ENCODE measurements at places on chromosomes 7 and 10.
A peak's percentile ranks its signal among the peaks of the same experiment; 100 is the strongest.

DNA sequence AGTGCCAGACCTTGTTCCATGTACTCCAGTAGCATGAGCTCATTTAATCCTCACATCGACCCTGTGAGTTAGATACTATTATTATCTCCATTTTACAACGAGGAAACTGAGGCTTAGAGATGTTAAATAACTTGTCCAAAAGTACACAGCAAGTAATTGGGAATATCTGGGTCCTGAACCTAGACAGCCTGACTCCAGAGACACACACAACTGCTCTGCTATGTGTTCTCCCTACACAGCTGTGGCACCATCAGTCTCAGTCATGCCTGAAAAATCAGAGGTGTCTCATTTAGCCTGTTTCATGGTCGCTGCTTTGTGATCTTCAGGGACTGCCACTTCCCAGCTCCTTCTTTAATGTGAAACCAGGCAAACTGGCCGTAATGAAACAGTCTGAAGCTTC, 56.5 kb downstream of the COL1A2 start:
- DNase-seq, result no peak

GRCh38 chr7:75808106-75808505, 5.5 kb downstream of the CCL24 start:
- DNase-seq, result no peak

DNA sequence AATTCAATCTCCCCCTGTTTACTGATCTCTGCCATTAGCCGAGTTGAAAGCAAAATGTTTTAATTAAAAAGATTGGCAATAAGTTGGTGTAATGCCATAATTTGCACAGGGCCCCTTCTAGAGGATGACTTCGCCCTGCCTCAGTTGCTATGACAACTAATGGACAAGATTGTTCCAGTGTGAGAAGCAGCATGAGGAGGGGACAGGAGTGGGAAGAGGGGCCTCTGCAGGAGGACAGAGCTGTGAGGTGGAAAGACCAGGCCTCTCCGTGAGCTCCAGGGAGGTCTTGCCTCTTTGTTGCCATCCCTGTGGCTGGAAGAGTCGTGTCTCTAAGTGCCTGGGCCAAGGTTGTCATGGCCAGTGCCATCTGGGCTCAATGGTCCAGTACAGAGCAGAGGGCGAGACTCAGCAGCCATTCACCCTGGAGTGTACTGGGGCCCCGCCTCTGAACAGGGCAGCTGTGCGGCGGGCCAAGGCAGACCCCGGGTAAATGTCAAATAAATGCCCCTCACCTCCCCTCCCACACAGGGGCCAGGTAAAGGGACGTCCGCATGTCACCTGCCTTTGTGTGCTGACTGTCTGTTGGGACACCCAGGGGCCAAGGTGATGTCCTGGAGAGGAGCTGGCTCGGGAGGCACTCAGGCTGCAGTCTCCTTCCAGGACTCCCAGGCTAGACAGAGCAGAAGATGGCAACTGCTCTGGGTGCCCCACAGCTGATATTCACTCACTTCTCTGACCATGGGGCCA, 97.0 kb upstream of the RET start:
- no peak for DNase-seq

GRCh38 chr10:9860045-9860444, 1157.6 kb upstream of the CELF2 start:
- DNase-seq, result no peak

GRCh38 chr7:22879280-22879679, 56.6 kb upstream of the TOMM7 start:
- no peak for DNase-seq

DNA sequence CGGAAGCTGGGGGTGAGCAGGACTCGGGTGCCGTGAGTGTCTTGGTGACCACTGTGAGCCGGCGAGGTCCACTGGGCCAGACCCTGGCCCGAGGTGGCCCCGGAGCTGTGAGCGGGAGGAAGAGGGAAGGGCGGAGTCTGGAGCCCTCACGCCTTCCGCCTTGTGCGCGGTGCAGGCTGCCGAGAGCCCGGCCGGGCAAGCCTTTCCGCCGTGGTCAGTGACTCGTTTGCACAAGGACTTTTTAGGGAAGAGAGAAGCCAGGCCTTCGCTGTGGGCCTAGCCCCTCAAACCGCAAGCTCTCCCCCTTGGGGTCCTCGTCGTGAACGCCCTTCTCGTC, 40.9 kb upstream of the ZNF32 start:
- peak; percentile 35 for DNase-seq

GRCh38 chr7:83072576-83073517, 89.8 kb downstream of the PCLO start:
- DNase-seq, result no peak

DNA sequence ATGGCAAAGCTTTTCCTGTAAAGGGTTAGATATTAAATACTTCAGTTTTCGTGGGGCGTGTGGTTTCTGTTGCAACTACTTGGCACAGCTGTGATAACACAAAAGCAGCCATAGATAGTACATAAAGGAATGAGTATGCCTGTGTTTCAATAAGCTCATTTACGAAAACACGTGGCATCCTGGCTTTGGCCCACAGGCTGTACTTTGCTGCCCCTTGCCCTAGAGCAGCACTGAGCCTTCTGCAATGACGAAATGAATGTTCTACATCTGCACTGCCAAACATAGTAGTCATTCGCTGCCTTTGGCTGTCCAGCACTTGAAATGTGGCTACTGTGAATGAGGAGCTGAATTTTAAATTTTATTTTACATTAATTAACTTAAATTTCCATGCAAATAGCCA, 376.2 kb upstream of the TPK1 start:
- no peak for DNase-seq

- no peak for DNase-seq
Measured at GRCh38 chr7:128172963-128173362, 68.1 kb upstream of the LEP start.

DNA sequence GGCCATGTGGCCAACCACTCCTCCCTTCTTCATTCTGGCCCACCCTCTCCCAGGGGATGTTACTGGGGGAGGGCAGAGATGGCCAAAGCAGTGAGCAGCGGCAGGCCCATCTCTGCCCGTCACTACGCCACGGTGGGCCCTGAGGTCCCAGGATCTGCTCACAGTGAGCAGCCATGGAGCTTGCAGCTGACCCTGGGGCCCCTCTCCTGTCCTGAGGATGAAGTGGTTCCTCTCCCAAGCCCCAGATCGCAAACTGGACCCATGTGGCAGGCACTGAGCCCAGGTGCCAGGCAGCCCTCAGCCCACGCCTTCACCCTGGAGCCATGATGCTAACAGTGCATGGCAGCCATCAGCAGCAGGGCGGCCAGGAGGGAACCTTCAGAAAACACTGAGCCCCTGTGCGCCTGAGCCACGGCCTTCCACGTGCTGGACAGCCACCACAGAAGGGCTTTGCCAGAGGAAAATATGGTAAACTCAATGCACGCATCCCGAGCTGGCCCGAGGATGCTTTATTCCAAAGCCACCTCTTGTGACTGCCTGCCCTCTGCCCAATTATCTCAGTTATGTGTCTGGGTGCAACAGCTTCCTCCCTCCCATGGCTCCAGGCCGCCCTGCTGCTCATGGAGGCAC, 485.7 kb downstream of the PTPRN2 start:
- DNase-seq, result no peak

DNA sequence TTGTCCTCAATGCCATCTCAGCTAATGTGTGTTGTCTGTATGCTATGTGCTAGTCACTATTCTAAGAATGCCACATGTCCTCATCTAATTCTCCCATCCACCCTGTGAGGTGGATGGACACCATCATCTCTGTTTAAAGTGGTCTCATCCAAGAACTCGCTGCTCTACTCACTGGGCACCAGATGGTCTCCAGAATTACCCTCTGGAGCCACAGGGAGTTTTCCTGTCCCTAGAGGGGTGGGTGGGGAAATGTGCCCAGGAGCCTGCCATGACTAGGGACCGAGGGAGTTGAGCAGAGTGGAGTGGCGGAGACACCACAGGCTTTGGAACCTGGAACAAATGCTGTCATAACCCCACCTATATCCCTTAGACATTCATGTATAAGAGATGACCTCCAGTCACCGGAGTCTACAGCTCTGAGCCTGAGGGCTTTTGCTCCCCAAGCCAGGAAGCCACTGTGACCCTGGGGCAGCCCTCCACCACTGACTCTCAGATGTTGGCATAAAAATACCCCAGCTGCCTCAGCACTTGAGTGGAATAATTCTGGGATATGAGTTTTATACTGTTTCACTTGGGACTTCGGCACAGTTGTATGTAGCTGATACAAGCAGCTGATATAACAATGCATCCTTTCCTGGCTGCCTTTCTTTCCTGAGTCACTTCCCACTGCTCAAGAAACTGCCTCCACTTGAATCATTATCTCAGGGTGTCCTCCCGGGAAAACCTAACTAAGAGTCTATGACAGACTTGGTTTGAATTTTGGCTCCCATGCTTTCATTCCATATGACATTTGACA, 61.5 kb upstream of the RAPGEF5 start:
- DNase-seq, result no peak

- DNase-seq, result no peak
Measured at GRCh38 chr7:66583490-66584110, 45.1 kb upstream of the KCTD7 start.

DNA sequence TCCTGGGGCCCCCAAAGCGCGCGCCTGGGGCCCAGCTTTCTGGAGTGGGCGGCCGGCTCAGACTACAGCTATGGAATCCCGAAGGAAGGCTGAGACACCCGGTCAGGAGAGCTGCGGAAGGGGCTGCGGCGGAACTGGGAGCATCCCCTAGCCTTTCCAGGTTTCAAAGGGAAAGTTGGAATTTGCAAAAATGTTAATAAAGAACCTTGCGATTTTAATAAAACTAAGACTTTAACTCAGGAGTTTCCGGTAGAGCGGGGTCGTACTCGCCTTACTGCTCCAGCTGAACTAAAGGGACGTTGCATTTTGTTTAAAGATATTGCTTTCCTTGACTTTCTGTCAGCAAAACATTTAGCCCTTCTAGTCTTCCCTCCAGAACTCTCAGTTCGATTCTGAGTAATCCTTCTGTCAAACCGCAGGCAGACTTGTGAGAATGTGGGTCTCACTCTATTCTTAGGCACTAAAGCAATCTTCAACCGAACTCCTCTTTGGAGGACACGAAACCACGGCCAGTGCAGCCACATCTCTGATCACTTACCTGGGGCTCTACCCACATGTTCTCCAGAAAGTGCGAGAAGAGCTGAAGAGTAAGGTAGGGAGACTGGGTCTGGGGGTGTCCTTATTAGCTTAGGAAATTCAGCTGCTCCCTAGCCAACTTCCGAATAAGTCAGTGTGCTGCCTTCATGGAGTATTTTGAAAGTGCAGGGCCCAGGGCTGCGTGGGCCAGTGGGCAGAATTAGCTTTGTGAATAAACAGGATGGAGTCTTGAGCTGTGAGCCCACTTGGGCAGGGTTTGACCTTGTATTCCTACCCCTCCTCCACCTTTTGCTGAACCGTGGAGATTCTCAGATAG, 1.9 kb downstream of the CYP26A1 start:
- no peak for DNase-seq

- no peak for DNase-seq
Measured at GRCh38 chr10:121058082-121058481, 206.9 kb downstream of the WDR11 start.

- no peak for DNase-seq
Measured at GRCh38 chr7:19105546-19105945, 11.9 kb downstream of the TWIST1 start.

DNA sequence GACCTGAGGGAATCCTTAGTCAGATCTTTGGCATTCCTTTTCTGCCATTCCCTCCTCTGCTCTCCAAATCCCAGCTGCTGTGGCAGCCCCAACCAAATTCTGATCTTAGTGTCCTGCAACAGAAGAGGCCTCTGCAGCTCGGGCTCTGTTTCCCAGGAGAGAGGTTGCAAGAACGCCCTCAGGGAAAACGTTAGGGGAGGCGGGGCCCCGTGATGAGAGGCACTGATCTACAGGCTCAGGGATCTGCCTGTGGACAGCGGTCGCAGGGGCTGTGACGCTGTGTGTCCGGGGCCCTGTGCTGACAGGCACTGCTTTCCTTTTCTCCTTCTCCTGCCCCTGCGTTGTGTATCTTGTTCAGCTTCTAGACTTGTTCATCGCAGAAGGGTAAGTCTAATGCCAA, 57.3 kb upstream of the DPYSL4 start:
- no peak for DNase-seq

DNA sequence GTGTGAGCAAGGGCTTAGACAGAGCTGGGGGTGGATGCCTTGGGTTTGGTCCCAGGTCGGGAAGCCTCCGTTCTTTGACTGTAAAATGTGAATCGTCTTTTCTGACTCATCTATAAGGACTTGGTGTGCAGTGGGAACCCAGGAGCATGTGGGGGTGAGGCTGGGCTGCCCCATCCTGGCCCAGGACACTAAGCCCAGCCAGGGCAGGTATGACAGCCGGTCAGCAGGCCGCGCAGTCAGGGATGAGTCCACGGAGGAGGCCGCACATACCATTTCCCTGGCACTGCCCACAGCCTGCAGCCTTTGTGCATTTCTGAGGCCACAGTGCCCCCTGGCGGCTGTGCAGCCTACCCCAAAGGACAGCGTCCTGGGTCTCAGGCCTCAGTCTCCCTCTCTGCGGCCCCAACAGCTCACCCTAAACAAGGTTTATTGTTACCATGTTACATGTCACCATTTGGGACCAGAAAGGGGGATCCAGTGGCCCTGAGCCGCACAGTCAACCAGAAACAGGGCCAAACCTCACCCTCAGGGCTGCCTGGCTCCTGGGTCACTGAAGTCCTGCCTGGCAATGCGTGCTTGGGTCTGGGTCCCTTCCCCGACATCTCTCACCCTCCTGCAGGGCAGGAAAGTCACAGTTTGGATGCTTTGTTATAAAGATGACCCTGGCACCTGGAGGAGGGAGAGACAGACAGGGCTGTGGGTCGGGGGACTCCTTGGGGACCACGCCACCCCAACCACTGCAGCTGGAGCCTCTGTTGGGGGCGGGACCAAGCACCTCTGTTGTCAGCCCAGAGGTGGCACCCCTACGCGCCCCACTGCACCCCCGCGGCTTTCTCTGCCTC, 14.4 kb upstream of the SH2B2 start:
- peak; percentile 81 for DNase-seq
